ENCODE measurements at places on chromosomes 11 and 22.

DNA sequence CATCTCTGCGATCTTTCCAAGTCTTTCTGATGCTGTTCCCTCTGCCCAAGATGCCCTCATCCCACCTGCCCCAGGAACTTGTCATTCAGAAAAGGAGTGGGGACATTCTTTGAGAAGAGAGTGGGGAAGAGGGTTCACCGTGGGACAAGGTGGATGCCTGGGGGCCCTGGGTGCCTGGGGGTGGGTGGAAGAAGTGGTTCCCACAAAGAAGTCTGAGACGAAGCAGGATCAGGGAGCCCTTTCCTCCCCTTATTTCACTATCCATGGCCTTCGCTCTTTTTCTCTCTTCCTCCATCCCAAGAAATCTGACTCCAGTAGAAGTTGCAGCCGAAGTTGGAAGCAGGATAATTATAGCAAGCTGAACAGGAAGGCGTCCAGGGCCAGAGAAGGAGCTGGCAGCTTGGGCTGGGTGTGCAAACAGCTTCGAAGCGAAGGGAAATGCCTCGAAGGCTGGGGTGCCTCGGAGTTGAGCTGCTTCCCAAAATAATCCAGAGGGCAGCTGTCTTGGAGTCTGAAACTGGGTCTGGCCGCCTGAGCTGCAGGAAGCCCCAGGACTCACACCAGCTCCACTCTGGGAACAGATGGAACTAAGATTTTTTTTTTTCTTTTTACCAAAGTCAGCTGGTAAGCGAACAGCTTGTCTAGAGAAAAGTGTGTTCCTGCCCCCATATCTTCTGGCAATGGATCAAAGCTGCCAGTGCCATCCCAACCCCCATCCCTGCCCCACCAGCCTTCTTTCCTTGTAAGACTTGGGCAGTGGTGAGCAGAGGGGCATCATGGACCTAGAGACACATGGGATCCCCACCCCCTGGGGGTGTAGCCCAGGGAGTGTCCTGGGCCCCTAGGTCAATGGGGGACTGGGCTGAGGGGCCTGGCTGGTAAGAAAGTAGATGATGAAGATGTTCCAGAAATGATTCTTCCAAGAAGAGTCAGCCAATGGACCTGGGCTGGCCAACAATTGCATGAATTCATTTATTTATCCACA lies 31.5 kb downstream of the PARVG start:
- DNase-seq, result no peak

- DNase-seq, result no peak
Measured at GRCh38 chr22:35977136-35977535, 51.5 kb downstream of the RBFOX2 start.

- DNase-seq, result no peak
Measured at GRCh38 chr22:26585104-26585790, 4.7 kb downstream of the TPST2 start.

DNA sequence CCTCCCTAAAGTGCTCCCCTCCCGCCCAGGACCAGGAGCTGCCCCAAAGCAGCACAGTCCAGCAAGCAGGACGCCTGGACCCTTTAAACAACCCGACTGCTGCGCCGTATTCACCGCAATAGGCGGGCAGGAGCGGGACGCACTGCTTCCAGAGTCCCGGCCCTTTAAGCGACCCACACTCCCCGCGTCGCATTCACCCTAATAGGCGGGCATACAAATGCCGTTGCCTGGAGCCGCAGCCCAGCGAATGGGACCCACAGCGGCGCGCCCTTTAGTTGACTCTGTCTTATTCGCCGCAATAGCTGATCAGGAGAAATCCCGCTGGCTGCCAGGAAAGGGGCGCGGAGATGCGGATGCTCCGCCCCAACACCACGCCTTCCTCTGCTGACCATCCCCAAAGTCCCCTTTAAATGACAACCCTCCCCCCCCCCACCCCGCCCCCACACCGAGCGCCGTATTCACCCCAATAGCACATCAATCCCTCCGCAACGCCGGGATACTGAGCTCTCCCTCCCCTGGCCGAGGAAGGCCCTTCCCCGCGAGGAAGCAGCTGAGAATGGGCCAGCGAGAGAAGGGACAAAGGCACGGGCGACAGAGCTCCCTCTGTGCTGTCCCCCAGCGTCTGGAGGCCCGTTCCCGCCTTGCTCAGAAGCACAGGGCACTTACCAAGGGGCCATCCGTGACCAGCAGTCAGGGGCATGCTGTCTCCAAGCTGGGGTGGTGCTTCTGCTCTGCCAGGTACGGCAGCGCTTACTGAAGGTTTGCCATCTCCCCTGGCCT lies 4.7 kb downstream of the OSBPL5 start:
- DNase-seq, result no peak

DNA sequence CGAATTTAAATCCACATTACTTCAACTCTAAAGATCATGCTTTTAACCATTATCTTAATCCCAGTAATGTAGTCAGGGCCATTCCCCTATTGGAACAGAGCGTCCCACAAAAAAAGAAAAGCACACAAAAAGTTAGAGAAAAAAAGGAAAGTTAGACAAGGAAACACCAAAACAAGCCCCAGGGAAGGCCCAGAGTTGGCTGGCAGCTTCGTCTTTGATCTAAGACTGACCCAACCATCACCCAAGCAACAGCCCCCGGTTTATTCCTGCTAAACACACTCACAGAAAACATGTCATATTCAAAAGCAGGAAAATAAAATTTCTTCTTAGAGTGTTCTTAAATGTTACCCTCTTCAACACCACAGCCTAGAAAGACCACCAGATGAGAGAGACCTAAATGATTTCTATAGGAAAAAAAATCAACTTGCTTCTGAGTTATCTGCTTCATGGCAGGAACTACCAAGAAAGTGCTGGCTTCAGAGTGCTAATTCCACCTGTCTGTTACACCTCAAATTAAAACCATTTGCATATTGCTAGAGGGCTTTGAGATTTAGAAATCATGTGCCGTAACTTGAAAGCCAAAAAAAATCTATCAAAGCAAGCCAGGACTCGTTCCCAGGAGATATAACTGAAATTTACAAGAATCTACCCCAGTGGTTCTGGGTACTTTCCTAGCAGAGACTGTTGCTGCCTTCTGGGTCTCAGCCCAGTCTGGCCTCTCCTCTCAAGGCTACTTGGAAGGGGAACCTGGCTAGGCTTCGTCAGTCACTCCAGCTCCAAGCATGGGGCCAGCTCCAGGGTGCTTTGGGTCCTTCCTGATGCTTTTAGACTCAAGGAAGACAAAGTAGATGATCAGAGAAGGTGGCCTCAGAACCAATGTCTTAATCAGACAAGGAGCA lies 31.2 kb downstream of the POU2AF3 start:
- no peak for DNase-seq

DNA sequence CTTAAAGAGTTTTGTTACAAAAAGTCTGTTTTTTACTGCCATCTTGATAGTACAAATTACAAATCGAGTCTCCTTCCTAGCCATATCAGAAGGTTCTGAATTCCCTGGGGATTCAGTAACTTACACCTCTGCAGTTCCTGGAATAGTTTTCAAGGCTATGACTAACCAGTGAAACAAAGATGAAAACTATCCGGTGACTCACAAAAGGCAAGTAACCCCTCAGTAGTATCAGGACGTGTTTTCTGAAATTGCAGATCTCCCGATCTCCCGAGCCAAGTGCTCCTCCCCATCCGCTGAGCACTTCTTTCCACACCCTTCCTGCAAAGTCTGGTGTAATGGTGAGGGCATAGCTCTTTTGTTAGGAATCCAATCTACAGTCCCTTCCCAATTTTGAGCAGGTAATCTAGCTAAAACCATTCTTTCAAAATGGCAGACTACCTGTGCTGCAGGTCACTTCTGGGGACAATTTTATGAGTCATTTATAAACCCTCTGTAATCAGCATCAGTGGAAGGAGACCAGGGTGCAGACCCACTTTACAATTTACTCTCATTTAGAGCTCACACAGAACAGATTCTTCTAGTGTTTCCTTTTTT lies 7.7 kb downstream of the E2F8 start:
- DNase-seq, result no peak

- DNase-seq, result no peak
Measured at GRCh38 chr11:132264616-132265015, 894.2 kb downstream of the NTM start.

- DNase-seq, result no peak
Measured at GRCh38 chr11:112961751-112962578, 745 bp downstream of the NCAM1 start.

DNA sequence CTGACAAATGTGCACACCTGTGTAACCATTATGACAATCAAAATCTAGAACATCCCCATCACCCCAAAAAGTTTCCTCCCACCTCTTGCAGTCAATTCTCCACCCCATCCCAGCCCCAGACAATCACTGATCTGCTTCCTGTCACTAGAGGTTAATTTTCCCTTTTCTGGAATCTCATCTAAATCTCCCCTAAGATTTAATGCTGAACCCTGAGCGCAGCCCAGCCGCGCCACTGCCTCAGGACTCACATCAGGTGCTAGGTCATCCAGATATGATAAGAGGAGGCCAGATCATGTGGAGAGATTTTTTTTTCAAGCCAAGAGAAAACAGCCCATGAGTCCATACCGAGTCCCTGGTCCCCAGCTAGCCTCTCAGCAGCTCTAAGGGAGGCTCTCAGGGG lies 4.3 kb upstream of the TMPRSS13 start:
- DNase-seq, result no peak

DNA sequence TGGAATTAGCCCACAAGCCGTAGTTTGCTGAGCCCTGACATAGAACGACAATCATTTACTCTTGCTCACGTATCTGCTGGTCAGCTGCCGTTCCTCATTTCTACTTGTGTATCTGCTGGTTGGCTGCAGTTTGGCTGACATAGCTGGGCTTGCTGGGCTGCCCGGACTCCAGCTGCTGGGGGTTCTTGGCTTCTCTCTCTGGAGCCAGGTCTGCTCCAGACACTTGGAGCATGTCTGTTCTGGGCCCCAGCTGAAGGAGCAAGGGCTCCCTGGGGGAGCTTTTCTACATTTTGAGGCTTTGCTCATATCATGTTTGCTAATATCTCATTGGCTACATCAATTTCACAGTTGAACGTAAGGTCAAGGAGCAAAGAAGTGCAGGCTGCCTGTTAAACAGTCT lies 47.3 kb downstream of the PRDM11 start:
- no peak for DNase-seq

GRCh38 chr11:82007521-82007920 lies 726.1 kb downstream of the FAM181B start:
- no peak for DNase-seq

- DNase-seq, result no peak
Measured at GRCh38 chr11:32231909-32232493, 141.1 kb downstream of the RCN1 start.

GRCh38 chr11:10803676-10804075 lies 5.0 kb downstream of the EIF4G2 start:
- DNase-seq, result no peak

GRCh38 chr11:133809569-133810491 lies 35.5 kb downstream of the SPATA19 start:
- DNase-seq, result no peak

DNA sequence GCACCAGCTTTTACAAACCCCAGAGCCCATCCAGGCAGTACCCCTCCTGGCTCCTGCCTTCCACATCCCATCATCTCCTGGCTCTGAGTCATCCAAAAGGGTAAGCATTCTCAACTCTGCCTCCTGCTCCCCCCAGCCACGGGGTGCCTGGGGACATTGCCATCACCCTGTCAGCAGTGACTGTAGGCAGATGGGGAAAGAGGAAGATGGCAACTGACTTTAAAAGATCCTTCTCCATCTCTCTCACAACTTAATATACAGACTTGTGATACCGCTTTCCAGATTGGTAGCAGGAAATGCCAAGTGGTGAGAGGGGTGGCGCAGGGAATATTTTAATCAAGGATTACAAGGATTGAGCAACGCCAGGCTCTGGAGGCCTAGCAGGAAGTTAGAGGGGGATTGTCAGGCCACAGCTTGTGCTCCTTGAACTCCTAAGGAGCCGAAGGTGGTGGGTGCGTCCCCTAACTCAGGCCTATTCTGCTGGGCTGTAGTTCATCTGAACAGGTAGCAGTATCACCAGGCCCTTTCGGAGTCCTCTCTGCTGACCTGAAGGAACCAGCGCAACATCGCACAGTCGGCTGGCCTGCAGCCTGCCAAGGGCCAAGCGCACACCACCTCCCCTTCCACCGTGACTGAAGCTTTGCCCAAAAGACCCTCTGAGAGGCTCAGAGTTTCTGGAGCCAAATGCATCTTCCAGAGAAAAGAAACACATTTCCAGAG lies 83.3 kb downstream of the ZC3H12C start:
- no peak for DNase-seq

- no peak for DNase-seq
Measured at GRCh38 chr11:95144313-95145235, 54.9 kb downstream of the ENDOD1 start.

DNA sequence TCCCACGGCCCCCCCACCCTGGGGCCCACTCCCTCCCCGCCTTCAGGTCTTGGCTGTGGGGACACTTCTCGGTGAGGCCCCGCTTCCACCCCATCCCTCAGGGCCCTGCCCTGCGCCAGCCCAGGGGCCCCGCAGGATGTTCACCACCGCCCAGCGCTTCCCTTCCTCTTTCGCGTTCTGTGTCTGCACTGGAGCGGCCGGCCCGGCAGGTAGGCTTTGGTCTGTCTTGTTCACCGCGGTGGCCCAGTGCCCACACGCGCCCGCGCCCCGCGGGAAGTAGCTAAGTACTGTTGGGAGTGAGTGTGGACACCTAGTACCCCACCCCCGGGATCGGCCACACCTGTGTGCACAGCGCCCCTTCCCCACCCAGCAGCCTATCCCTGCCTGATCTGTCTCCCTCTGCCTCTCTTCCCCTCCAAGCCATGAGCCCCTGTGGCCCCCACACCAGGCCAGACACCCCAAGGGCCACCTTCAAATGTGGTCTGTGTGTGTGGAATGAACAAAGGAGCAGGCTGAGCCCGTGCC lies 85.4 kb downstream of the WNT7B start:
- no peak for DNase-seq

GRCh38 chr11:118842369-118842768 lies 41.3 kb upstream of the CXCR5 start:
- no peak for DNase-seq

DNA sequence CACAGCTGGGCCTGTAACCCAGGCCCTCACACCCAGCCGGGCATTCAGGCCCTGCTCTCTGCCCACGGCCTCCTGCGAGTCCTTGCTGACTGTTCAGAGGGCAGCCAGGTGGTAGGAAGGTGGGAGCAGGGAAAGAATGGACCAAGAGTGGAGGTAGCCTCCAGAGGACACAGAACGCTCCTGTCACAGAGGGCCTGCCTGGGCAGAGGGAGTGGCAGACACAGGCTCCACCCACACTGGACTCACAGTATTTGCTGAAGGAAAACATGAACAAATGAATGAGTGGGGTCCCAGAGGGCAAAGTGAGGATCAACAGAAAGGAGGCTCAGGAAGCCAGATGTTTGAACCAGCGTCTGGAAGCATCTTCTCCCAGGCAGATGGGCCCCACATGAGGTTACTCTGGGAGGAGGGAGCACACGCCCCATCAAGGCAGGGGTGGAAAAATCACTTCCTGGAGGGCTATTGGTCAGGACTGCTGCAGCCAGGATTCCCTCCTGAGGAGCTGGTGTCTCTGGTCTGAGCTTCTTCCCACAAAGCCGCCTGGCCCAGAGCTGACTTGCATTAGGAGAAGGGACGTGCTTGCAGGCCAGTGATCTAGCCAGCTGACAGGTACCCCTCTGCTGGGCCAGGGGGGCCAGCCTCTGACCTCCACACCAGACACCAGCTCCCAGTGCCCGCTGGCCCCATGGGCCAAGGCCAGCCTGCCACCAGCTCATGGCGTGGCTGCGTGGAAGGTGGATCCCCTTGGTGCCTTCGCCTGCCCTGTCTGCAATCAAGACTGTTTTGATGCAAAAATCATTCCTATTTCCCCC lies 84.0 kb downstream of the THAP12 start:
- no peak for DNase-seq

GRCh38 chr11:97361812-97362378 lies 972.1 kb downstream of the JRKL start:
- no peak for DNase-seq
